ENCODE measurements at places on chromosomes 16 and 17.

GRCh38 chr17:40290629-40291280 lies 3.1 kb downstream of the CDC6 start:
- peak; percentile 40 for DNase-seq

GRCh38 chr16:2364638-2365210 lies 24.2 kb upstream of the ABCA3 start:
- DNase-seq, result no peak

DNA sequence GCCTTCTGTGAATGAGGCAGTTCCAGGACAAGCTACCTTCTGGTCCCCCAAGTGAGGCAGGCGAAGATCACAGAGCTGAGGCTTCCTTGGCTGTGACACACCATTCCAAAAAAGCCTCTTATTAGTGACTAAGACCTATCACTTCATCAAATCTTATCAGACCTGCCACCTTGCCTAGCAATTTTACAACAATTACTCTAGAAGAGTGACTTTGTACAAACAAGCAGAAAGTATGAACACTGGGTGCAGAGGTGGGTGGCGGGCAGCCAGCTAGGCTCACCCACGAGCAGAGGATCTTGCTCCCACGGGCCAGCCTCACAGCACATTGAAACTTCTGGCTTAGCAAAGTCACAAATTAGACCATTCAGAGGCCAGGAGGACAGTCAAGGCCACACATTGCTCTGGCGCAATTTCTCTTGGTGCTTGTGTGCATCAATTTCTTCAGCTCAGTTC lies 2.2 kb upstream of the ICAM2 start:
- DNase-seq, result no peak

DNA sequence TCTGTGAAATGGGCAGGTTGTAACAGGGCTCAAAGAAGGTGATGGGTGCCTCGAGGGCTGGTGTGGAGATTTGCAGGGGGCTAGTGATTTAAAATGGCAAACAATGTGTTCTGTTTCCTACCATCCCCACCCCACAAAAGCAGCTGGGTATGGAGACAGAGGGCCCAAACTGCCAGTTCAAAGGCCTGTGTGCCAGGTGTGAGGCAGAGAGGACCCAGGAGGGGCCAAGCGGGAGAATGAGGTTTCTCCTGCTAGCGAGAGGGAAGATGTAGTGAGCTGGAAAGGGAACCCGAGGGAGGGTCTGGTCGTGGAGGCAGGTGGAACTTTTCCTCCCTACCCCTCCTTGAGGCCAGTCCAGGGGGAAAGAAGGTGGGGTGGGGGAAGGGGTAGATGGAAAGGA lies 39.4 kb downstream of the LAT start:
- DNase-seq, result no peak

DNA sequence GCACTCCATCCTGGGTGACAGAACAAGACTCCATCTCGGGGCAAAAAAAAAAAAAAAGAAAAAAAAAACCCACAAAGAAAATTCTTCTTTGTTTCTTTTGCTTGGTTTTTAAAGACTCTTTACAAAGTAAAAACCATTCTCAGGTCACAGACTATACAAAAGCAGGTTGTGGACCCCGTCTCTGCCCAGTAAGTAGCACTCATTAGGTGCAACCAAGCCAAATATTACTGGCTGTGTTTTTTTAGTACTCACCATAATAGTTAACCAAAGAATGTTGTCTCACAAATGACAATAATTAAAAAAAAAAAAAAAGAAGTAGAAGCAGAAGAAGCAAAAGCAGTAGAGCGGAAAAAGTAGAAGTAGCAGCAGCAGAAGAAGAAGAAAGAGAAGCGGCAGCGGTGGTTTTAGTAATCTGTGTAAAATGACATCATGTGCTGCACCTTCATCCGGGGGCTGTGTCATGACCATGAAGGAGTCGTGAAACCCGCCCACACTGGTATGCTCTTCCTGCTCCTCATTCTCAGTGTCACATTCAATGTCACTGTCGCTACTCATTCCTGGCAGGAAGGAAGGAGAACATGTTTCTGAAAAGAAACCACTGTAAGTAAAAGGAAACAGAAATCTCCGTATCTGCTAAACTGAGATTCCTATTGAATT lies 105.4 kb downstream of the TRIM37 start:
- DNase-seq, result peak; percentile 80

All from GM20000 (cell line).